ENCODE measurements at places on chromosomes 16 and 17.

DNA sequence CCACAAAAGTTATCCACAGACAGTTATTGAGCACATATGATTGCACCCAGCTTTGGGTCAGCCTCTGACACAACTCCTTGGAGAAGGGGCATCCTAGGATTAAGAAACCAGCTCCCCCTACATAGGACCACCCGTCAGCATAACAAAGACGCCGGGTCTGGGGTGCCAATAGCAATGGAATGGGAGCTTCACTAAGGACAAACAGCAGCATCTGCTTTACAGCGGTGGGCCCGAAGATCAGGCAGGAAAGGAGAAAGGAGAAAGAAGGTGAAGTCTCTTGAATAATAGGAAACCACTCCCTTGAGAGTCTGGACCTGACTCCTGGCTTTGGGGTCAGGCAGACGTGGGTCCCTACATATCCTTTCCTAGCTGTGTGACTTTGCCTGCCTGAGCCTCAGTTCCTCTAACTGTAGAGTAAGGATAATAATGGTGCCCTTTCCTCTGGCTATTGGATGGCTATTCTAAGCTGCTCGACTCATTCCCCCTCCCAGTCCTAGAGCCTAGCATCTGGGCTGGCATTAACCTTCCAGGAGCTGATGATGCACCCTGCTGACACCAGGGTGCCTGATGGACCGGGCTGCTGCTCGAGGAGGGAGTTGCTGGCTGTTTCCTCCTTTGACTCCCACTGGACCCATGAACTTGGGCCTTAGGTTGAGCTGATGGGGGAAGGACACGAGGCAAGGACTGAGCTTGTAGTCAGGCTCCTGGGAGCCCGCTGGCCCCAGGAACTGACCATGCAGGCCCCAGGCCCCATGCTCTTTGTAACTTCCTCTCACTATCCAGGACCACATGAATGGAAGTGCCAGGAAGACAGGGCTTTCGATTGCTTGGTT lies 94.2 kb downstream of the C16orf78 start:
- DNase-seq = no peak

DNA sequence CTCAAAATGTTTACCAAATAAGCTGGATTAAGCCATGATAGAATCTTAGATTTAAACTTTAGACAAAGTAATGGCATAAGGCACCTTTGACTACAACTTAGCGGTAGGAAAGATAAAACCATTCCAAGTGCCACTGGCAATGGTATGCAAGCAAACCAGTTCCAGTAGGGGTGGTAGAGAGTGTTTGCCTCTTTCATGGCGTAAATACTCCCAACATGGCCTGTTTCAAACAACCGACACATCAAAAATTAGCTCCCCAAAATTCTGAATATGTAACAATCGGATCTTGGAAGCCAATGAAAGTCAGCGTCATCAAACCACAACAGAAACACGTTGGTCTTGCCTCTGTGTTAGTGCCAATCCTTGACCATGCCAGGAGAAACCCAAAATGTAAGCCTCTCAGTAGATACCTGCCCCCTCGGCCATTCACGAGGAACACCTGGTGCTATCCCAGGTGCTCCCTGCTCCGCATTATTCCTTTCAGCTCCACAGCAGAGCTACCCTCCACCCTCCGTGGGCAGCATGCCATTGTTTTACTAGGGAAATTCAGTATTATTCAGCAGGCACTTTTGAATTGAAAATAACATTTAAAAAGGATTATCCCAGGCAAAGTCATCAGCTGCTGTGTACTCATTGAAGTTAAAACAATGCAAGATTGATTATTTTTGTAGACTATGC lies 307.8 kb upstream of the CDH11 start:
- DNase-seq = no peak

GRCh38 chr17:74713171-74713755 lies 540 bp upstream of the CD300LF start:
- DNase-seq = no peak

- no peak for DNase-seq
These were observed 48.2 kb downstream of the IGF2BP1 start for GRCh38 chr17:49045376-49045775.

GRCh38 chr17:34300652-34301370 lies 15.3 kb downstream of the CCL11 start:
- no peak for DNase-seq

GRCh38 chr16:86010680-86011141 lies 111.7 kb downstream of the IRF8 start:
- no peak for DNase-seq

All from cortex of kidney (tissue), 1 donor.